Foreskin keratinocyte (primary cell): ENCODE measurements at places on chromosomes 12 and 14. TPM values are rescaled to one million over a fixed set of nuclear protein-coding genes. Genes with fewer than 3 reads are reported as not detected.

Gene B4GALNT3
- 3.5 and 4.0 TPM in 2 replicates for polyA plus RNA-seq

Gene RASSF3
- polyA plus RNA-seq, result 4.2 and 5.5 TPM in 2 replicates

Gene METTL1
- 35.3 and 41.9 TPM in 2 replicates for polyA plus RNA-seq

Gene KRT80
- polyA plus RNA-seq, result 2.2 and 4.1 TPM in 2 replicates
